CD4-positive, alpha-beta T cell treated with Interleukin-4 for 1 hour (primary cell): ENCODE measurements at places on chromosomes 2 and 18.

- DNase-seq, result no peak
Observed at GRCh38 chr2:24181849-24182248, 7.0 kb downstream of the FAM228A start.

DNA sequence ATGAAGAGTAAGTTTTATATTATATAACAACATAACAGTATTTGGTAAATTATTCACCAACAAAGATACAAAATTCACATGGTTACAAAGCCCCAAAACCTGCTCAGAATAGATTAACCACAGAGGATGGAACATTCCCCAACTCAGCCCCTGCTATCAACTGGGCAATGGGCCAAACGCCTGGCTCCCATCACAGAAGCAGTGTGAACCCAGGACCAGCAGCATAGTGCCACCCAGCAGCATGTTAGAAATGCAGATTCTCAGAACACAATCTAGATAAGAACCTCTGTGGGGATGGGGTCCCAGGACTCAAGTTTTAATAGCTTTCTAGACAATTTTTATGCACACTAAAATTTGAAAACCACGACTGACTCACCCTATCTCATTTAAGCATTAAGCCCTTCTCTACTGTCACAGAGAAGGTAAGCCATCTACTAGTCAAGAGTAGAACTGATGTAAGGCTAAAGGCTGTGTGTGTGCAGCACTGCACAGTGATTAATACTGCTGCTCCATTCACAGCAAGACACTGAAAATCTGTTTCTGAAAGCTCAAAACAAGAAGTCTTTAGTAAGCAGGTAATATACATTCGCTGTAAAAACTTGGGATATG is 15.2 kb downstream of the AFG3L2 start:
- no peak for DNase-seq

GRCh38 chr2:105313877-105314276 is 15.7 kb downstream of the TGFBRAP1 start:
- no peak for DNase-seq

GRCh38 chr2:134178138-134178877 is 75.6 kb upstream of the MGAT5 start:
- DNase-seq, result no peak

GRCh38 chr2:1539973-1540372 is 126.7 kb downstream of the TPO start:
- no peak for DNase-seq

GRCh38 chr2:121505986-121506586 is 24.6 kb upstream of the RNU4ATAC start:
- no peak for DNase-seq

- DNase-seq, result no peak
Observed at GRCh38 chr2:62201307-62201706, 5.4 kb downstream of the B3GNT2 start.

DNA sequence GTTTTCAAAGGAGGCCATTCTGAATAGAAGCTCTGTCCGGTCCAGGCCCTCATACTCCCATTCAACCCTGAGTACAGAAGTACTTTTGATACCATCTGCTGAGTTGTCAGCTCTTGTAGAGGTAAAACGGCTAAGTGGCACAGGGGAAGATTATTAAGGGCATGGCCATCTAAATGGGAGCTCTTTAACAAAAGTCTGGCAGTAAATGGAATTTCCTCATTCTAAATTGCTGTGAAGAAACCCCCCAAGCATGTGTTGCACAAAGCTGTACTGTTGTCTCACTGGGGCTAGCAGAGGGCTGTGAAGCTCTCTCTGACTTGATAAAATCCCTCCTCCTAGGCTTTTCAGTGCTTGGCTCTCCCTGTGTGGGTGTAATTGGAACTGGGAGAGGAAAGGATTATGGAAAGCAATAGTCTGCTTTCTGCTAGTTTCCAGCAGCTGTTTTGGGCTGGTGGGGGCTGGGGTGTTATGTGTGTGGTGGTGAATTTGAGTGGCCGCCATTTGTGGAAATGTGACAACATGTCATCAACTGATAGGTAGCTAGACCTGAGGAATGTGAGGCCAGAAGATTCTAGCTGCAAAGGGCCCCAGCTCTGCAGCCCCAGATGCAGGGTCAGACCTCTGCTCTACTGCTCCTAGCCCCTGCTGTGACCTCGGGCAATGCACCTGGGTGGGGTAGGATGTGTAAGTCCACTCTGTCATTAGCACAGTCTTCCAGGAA is 65.1 kb downstream of the MAP4K4 start:
- no peak for DNase-seq

- no peak for DNase-seq
Observed at GRCh38 chr2:66545258-66545657, 110.3 kb downstream of the MEIS1 start.

DNA sequence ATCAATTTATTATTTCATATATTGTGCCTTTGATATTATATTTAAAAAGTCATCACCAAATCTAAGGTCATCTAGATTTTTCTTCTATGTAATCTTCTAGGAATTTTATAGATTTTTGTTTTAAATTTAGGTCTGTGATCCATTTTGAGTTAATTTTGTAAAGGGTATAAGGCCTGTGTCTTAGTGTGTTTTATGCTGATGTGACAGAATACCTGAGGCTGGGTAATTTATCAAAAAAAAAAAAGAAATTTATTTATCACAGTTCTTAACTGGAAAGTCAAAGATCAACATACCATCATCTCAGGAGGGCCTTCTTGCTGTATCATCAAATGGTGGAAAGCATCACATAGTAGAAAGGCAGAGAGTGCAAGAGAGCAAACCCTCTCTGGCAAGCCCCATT is 216.2 kb downstream of the PDE1A start:
- no peak for DNase-seq

DNA sequence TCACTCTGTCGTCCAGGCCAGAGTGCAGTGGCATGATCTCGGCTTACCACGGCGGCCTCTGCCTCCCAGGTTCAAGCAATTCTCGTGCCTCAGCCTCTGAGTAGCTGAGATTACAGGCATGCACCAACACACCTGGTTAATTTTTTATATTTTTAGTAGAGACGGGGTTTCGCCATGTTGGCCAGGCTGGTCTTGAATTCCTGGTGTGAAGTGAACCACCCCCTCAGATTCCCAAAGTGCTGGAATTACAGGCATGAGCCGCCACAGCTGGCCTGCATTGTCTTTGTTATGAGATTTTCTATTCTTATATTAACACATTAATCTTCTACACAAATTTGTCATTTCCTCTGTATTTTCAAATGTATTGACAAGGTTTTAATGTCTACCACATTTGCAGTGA is 75.2 kb downstream of the SEPTIN10 start:
- DNase-seq, result no peak

- DNase-seq, result no peak
Observed at GRCh38 chr2:20403774-20404312, 43.0 kb upstream of the RHOB start.

GRCh38 chr2:74957886-74958273 is 563 bp upstream of the POLE4 start:
- DNase-seq, result no peak

DNA sequence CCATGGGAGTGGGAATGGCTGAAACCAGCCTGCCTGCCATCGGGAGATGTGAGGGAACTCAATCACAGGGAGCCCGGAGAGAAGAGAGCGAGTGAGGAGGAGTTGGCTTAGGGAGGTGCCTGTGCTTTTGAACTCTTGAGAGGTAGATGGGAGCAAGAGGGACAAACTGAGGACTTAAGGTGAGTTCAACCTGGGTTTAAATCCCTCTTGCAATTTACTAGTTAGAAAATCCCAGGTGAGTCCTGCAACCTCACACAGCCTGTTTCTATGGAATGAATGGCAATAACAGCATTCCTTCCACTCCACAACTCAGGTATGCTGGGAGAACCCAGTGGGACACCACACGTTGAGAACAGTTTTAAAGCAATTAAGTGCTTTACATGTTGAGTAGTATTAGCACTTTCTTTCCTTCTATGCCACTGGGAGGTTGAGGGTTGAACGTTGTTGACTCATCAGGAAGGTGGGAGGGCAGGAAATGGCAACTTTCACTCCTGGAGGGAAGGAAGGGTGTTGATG is 57.3 kb downstream of the VIT start:
- DNase-seq, result no peak

DNA sequence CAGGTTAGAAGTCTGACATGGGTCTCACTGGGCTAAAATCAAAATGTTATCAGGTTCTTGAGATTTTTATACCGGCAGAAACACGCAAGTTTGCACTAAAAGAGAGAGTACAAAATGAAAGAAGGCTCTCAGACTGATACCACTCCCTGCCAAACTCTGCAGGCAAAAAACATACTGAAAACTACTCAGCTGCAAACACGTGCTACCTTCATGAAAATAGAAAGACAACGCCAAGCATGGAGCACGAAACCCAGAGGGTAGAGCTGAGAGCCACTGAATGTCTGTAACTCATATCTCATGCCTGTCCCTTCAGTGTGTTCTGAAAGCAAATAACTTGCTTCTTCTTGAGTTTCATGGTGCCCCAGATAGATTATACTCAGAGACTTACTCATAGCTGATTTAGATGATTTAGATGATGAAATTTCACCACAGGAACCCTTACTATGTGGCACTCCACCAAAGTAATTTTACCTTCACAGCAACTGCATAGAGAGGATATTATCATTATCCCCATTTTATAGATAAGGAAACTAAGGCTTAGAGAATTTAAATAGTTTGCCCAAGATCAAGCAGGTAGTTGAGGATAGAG is 313.0 kb upstream of the SLC39A10 start:
- DNase-seq, result no peak
